Left lung (tissue), 14 donors: ENCODE measurements at places on chromosomes 16 and 17.

DNA sequence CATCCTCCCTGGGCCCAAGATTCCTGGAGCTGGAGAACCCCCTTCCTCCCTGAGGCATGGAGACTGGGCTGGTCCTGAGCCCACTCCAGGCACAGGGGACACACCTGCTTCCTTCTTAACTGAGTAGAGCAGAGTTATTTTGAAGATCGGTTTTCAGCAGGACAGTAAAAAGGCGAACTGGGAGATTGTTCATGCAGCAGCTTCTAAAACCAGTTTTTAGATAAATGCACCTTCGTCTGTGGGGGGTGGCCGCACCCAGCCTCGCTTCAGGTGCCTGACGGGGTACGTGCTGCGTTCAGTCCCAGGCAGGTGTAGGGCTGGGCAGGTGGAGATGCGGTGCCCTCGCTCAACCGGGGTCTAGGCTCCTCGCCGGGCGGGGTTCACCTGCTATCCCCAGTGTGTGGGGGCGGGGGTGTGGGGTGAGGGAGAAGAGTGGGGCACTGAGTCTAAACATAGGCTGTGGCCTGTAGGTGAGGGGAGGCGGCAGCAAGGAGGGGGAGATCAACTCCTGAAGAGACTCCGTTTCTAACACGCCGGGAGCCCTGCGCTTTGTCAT, 69.5 kb downstream of the JPH3 start:
- peaks cover 50% of the 10 kb centered on the region for H3K27me3 ChIP-seq
- H3K36me3 ChIP-seq, result no peaks in the 10 kb centered on the region
- no peak overlapping the region for H3K4me3 ChIP-seq
- no peak for DNase-seq

- H3K4me3 ChIP-seq, result no peak overlapping the region
- H3K27me3 ChIP-seq, result peaks cover 24% of the 10 kb centered on the region
- no peaks in the 10 kb centered on the region for H3K36me3 ChIP-seq
Observed at GRCh38 chr17:49862781-49863331, 15.0 kb upstream of the TAC4 start.

DNA sequence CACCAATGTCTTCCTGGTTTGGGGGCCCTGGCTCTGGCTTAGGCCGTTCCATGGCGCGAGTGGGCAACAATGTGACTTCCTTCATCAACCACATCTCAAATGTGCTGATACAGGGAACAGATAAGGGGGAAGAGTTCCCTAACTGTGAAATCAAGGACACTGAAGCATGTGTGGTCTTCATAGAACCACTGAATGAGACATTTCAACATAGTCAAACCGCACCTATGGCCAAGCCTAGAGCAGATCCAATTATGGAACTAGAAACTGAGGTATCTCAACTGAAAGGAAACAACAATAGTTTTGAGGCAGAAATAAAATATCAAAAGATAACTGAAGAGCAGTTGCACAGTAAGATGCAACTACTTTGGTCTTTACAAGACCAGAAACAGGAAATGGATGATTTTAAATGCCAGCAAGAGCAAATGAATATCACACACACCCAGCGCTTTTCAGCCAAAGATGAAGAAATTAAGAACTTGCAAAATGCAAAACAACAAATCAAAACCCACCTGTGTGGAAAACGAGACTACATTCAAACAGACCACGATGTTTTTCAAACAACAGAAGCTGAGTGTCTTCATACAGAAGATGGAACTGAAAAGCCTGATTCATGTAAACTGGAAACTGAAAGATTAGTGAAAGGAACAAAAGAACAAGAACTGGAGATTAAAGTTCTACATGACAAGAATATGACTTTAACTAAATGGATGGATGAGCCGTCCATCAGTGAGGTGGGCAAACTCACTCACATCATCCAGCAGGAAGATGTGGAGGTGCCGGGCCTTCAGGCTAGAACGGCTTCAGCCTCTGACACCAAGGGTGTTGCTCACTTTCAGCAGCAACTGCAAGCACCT, 18.1 kb upstream of the LCMT1 start:
- no peaks in the 10 kb centered on the region for H3K27me3 ChIP-seq
- DNase-seq, result no peak
- no peaks in the 10 kb centered on the region for H3K4me1 ChIP-seq
- no peak overlapping the region for H3K27ac ChIP-seq

DNA sequence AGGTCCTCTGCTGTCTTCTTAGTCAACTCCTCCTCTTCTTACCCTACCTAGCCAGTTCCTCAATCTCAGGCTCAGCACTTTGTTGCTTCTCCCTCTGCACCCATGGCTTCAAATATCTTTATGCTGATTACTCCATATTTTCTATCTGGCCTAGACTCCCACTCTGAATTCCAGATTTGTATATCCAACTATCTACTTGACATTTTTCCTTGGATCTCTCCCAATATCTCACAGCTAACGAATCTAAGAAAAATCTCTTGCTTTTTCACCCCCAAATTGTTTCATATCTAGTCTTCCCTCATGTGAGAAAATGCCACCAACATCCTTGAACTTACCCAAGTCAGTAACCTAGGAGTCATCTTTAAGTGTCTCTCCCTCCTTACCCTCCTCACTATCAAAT, 176.4 kb upstream of the ERCC4 start:
- H3K36me3 ChIP-seq, result no peaks in the 10 kb centered on the region
- no peak overlapping the region for H3K4me3 ChIP-seq
- no peaks in the 10 kb centered on the region for H3K4me1 ChIP-seq
- DNase-seq, result no peak
- no peak overlapping the region for H3K27ac ChIP-seq
